ENCODE measurements at places on chromosomes 2 and 18.
A peak's percentile ranks its signal among the peaks of the same experiment; 100 is the strongest.

- no peak for DNase-seq
Observed at GRCh38 chr2:112942654-112943002, 31.7 kb downstream of the IL37 start.

DNA sequence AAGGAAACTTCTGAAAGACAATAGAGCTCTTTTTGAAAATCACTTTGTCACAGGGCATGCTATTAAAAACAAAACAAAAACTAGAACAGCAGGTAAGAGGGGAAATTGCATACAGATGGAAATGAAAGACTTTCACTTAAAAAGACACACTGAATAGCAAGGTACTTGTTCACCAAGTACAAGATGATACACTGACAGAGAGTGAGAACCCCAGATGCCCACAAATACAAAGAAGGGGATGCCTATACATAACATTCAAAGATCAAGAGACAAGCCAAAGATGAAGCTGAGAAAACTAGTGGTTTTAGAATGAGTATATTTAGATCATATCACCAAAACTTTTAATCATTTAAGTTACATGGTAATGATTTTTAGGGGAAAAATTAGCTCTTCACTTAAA, 60.7 kb downstream of the ASXL2 start:
- no peak for DNase-seq

GRCh38 chr18:75211002-75211621, 515 bp downstream of the TSHZ1 start:
- DNase-seq = no peak

GRCh38 chr2:69753659-69754363, 11.9 kb downstream of the ANXA4 start:
- no peak for DNase-seq

GRCh38 chr2:197943731-197944130, 139.3 kb downstream of the PLCL1 start:
- no peak for DNase-seq

- DNase-seq = no peak
Observed at GRCh38 chr2:950080-950966, at the start of gene SNTG2. Gene SNTG2, plus strand, starts transcription at chr2:950849. Its CDS starts 148 bp downstream, at chr2:950997.

GRCh38 chr18:56487801-56488200, 150.6 kb downstream of the TXNL1 start:
- DNase-seq = no peak

DNA sequence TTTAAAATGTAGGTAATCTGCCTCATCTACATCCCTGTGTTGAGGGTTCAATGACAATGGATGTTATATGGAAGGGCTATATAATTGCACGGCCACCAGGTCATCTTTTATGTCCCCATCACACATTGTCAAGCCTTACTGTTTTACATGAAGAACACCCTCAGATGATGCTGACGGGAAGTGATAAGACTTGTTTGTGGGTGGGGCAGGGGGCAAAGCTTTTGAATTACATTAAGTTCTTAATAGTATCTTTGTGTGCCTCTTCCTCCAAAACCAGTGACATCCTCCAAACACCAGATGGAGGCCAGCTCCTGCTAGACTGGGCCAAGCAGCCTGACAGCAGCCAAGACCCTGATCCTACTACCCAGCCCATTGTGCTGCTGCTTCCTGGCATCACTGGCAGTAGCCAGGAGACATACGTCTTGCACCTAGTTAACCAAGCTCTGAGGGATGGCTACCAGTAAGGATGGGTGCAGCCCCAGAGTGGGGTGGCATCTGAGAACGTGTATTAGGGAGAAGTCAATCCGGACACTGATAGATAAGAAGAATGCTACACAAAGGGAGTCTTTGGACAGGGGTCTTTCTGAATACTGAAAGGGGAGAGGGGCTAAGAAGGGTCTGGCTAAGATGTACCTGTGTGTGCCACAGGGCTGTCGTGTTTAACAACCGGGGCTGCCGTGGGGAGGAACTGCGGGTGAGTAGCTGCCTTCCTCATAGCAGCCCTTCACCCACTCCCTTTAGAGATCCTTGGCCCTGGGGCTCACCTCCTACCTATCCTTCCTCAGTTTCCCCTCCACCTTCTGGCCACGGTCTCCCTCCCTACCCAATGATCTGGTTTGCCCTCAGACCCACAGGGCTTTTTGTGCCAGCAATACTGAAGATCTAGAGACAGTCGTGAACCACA, 5.3 kb downstream of the ABHD1 start:
- DNase-seq = no peak

DNA sequence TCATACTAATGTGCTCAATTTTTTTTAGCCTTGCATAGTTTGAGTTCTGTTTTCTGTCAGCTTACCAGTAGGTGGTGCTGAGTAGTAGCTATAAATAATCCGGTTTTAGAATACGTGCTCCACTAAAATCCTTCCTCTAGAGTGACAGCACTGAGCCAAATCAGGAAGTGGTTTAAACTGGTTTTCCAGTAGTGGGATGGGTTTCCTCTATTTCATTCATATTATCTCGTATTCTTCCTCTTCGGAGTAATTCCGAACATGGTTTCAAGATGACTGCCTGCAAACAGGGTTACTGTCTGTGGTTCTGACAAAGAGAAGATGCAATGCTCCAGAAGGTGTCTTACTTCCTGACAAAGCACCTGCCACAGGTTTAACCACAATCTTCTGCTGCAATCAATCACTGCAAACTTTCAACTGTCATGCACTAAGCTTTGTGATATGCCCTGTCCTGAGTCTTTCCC, 496.9 kb upstream of the VRK2 start:
- no peak for DNase-seq

DNA sequence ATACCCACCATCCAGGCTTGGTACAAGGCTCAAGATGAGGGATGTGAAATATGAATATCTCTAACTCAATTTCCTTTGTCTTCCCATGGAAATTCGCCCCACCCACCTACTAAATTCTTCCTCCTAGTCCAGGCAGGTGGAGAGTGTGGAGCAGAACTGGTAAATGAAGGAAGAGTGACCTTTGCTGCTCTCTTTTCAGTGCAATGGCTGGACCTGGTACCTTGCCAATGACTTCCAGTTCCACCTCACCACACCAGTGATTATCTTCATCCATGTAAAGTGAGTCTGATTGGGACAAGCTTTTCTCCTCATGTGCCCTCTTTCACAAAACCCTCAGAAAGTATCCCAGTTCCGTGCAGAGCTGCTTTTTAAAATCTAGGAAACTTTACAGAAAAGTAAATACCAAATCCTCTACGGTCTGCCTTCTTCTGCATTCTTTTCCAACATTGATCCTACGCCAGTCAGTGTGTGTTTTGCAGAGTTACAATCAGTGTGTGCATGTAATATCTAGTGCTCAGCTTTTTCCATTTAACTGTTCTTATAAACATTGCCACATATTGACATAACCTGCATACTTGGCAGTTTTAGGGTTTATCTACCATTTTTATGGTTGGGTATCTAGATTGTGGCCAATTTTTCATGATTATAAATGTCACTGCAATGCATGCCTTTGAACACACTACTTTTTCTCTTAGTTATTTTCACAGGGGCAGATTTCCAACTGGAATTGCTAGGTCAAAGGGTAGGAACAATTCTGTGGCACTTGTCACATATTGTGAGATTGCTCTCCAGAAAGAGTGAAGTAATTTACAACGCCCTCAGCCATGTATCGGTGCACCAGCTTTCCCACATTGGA, 86.5 kb upstream of the SEC11C start:
- no peak for DNase-seq

- DNase-seq = no peak
Observed at GRCh38 chr2:159185401-159186130, 100.9 kb downstream of the WDSUB1 start.

DNA sequence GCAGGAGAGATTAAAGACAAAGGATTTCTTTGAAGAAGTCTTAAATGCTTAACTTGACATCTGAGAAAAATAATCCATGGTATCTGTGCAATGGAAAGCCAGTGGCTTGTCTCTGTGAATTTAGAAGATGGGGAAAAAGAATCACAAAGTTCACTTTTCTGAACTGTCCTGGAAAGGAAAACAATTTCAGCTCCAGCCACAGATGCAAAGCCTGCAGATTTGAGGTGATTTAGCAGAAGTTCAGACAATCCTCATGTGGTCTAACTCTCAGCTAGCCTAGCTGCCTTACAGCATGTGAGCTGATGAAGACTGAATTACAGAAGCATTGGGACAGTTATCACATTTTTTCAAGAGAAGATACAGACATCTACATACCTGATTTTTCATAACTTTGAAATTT, 126.7 kb upstream of the ITGB6 start:
- no peak for DNase-seq

DNA sequence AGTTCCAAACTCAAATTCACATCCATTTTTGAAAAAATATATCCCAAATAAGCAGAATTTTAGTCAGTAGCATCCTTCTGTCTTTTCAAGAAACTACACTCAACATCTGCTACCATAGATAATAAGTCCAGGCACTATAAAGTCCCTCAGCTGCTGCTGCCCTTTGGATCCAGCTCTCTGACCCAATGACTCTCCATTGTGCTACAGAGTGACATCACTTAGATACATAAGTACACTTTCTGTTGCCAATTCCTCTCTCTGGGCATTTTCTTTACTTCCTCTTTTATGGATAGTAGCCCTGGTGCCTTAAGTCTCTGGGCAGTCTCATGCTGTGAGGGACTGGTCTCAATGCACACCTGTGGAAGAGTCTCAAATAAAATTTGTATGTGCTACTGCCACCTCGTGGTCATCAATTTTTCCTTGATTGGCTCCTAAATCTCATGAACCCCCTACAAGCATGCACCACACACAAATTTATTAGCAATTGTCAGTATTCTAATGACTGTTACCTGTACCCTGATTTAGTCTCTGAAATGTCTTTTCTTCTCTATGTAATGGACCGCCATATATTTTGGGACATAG, 219.2 kb downstream of the LRP1B start:
- DNase-seq = no peak

- no peak for DNase-seq
Observed at GRCh38 chr2:128332091-128332634, 13.5 kb upstream of the HS6ST1 start.

- DNase-seq = no peak
Observed at GRCh38 chr2:191740016-191740419, 62.1 kb downstream of the NABP1 start.

DNA sequence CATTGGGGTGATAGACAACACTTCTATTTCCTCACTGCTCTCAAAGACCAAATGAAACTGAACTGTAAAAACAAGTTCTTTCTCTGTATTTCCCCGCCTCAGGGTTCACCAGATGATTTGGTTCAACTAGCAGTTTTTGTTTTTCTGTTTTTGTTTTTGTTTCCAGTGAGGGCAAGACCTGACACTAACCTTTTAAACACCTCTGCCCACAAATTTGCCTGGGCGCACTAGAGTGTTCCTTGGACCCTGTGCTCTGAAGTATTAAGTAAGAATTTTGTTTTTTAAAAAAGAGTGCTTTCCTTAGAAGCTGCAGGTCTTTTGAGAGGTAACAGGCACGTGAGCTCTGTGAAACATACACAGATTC, 92.9 kb downstream of the DYSF start:
- no peak for DNase-seq

DNA sequence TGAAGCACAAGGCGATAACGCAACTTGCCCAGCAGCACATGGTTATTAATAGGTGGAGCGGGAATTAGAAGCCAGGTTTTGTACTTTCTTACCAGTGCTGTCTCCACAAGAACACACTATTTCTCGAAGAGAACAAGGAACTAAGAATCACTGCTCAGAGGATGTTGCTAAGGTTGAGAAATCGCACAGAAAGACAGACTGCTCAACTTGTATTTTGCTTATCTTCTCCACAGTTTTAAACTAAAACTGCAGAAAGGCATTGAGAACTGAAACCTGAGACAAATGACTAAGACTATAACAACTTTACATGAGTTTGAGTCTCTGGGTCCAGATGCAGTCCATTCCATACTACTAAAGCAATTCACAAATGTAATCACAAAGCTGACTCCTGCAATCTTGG, 6.2 kb downstream of the PRKD3 start:
- DNase-seq = no peak

DNA sequence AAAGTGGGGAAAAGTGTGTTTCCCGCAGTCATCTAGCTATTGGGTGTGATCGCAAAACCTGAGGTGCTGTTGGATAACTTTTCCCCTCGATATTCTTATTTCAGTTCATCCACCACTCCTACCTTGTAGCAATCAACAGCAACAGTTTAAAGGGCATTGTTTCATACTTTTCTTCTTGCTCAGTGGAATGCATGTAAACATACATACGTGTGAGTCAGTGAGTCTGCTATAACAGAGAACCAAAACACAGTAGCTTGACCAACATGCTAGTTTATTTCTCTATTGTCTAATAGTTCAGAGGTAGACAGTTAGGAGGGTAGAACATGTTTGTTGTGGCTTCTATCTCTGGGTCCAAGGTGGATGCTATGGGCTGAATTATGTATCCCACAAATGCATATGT, 77.6 kb upstream of the FOXI3 start:
- DNase-seq = no peak

GRCh38 chr2:159285929-159286708, at the start of gene WDSUB1:
Gene WDSUB1, minus strand, starts transcription at chr2:159286703. Its CDS starts 3,634 bp downstream, at chr2:159283069.
- DNase-seq = peak; percentile 64

- DNase-seq = no peak
Observed at GRCh38 chr18:63320975-63321265, 1.4 kb upstream of the BCL2 start.

- DNase-seq = no peak
Observed at GRCh38 chr2:7089898-7090510, 172.8 kb downstream of the RNF144A start.

DNA sequence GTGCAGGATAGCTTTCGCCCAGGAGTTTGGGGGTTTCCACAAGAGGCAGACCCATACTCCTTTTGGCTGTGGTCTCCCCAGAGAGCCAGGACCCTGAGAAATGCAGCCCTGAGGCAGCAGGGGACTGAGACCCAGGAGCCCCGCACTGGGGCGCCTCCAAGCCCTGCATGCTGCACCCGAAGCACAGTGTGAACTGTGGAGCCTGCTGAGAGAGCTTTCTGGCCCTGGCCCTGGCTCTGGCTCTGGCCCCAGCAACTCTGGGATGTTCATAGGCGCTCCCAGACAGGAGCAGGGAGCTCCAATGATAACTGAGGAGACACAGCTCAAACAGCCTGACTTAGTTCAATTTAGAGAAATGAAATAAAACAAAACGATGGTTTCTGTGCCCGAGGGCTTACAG, 96.4 kb upstream of the TEX51 start:
- no peak for DNase-seq

DNA sequence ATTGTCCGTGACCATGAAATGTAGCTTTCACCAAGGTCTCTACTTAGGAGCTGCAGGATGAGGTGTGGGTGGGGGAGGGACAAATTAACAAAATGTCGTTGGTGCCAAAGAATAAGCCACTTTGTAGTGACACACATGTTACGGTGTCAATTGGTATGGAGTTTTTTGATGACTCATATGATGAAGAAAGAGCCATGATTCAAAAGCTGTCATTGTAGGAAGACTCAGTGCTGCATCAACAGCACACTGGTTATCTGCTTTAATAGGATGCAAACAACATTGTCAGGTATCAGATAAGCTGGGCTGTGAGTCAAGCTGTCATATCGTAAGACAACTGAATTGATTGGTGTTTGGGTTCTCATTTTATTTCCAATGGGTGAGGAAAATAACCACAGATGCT, 36.6 kb upstream of the BOD1L2 start:
- no peak for DNase-seq
